Stimulated activated naive CD8-positive, alpha-beta T cell treated with anti-CD3 and anti-CD28 coated beads, Interleukin-15, amount 100 ng/mL, for 72 hours (primary cell): ENCODE measurements at places on chromosomes 7 and 10.

- DNase-seq, result no peak
Observed at GRCh38 chr10:103569896-103570295, 76.4 kb downstream of the NEURL1 start.

DNA sequence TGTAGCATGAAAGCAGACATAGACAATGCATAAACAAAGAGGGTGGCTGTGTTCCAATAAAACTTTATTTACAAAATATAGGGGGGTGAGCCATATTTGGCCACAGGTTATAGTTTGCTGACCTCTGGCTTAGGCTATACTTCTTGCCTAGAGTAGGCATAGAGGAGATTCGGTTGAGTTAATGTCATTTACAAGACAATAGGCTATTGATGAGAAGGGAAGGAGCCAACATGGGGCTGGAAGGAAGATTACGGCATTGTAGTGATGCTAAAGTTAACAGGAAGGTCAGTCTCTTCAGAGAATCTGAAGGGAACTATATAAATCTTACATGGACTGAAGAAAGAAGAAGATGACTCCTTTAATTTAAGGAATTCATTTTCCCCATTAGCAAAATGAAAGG lies 463.5 kb downstream of the HTR7 start:
- DNase-seq, result no peak

DNA sequence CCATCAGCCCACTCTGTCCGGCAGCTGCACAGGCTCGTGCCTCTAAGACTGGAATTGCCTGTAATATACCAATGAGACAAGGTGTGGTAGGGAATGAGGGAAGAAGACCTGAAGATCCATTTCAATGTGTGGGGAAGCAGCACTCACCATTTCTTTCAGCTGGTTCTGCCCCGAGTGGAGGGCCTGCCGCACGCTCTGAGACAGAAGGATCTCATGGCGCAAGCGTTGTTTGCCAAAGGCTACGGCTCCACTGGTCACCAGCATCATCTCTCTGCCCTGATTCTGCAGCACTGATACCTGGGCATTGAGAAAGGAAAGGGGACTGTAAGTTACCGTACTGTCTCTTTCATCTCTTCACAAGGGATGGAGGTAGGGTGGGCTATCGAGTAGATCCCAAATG lies 19.4 kb downstream of the ALDH18A1 start:
- no peak for DNase-seq

DNA sequence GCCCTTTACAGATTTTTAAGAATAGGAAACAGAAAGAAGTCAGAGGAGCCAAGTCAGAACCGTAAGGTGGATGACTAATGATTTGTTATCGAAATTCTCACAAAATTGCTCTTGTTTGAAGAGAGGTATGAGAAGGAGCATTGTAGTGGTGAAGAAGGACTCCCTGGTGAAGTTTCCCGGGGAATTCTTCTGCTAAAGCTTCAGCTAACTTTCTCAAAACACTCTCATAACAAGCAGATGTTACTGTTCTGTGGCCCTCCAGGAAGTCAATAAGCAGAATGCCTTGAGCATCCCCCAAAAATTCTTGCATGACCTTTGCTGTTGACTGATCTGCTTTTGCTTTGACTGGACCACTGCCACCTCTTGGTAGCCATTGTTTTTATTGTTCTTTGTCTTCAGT lies 152.9 kb downstream of the HGF start:
- DNase-seq, result no peak

- no peak for DNase-seq
Observed at GRCh38 chr10:63703740-63704345, 182.6 kb downstream of the REEP3 start.

- DNase-seq, result no peak
Observed at GRCh38 chr10:27464993-27465392, 39.1 kb upstream of the RAB18 start.

GRCh38 chr7:66016131-66016461 lies 34.1 kb upstream of the GUSB start:
- DNase-seq, result no peak

DNA sequence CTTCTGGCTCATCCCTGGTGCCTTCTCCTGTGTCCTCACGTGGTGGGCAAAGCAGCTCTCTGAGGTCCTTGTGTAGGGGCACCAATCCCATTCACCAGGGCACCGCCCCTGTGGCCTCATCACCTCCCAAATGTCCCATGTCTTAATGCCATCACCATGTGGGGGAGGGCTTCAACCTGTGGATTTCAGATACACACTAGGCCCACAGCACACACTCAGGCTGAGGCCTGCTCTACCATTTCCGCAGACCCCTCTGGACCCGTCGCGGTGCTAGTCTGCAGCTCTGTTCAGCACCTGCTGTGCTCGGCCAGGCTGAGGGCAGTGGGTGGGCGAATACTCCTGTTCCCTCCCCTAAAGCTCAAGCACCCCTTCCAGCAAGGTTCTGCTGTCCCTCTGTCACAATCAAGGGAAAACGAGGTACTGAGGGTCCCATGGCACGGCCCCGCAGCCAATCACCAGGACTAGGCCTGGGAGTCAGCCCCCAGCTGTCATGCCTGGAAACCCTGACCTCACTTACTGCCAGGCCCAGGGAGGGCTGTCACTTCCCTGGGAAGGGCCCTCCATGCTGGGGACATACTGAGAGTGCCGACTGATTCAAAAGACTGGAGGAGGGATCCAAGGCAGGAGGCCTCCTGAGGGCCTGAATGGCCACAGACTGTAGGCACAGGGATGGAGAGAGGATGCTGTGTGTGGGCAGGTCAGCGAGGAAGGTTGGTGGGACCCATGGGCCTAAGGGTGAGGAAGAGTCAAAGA lies 123.8 kb upstream of the RET start:
- DNase-seq, result no peak

DNA sequence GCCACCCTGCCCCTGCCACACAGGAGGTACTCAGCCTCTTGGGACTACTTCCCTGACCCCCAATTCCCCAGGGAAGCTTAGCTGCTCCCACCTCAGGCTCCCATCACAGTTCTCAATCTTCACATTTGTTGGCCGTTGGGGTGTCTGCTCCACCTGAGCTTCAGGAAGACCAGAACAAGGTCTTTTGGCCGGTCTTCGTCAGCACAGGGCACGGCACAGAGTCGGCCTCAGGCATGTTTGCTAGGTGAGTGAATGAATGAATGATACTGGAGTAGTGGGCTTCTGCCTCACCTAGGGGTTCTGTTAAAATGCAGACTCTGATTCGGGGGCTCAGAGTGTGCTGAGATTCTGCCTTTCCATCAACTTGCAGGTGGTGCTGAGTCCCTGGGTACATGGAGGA lies 20.3 kb downstream of the GPRIN2 start:
- no peak for DNase-seq

GRCh38 chr7:148014541-148014940 lies 576.0 kb upstream of the C7orf33 start:
- no peak for DNase-seq

GRCh38 chr10:128125416-128125943 lies 743 bp downstream of the MKI67 start:
- DNase-seq, result peak; percentile 8

GRCh38 chr7:77383333-77383740 lies 32.8 kb downstream of the GSAP start:
- DNase-seq, result no peak

DNA sequence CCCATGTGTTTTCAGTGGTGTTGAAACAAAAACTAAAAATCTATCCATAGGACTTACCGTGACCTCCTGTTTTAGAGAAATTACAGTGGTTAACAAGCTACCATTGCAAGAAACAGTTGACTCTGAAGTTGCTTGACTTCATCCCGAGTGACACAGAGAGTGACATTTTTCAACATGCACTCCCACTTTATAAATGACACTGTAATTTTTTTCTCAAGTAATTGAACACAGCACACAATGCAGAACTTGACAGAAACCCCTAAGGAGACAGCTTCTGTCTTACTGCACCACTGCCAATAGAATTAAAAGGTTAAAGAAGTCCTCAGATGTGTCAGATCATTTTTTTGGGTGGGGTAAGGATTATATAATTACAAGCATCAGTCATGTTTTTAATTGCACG lies 246.1 kb downstream of the CELF2 start:
- DNase-seq, result no peak

DNA sequence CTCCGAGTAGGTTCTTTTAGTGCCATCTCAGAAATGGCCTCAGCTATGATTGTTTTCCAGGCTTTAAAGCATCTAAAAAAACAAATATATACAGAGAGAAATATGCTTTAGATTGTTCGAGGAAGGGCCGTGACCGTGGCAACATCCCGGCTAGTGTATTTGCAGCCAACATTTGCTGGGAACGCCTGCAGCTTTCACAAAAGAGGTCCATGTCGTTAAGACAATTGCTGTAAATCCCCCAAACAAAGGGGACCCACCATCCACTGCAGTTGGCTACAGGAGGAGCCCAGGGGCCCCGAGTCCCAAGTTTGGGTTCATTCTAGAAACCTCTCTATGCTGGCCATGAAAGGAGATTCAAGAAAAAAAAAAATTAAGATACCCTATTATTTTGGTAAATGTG lies 152.8 kb upstream of the TCF7L2 start:
- DNase-seq, result no peak

DNA sequence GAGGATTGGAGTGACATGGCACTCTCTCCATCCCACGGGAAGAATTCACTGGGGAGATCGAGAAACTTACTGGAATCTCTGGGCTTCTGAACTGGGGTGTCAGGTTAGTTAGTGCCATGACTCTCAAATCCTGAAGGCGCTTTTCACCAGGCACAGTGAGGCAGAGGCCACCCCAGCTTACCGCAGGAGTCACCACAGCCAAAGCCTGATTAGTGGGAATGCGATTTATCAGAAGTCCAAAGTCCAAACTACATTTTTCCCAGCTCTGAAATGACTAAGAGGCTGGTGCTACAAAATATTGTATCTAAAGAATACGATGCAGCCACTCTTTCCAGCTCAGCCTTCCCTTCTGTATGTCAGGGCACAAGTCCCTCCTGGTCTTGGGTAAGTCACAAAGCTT lies 334.8 kb upstream of the SHH start:
- no peak for DNase-seq

DNA sequence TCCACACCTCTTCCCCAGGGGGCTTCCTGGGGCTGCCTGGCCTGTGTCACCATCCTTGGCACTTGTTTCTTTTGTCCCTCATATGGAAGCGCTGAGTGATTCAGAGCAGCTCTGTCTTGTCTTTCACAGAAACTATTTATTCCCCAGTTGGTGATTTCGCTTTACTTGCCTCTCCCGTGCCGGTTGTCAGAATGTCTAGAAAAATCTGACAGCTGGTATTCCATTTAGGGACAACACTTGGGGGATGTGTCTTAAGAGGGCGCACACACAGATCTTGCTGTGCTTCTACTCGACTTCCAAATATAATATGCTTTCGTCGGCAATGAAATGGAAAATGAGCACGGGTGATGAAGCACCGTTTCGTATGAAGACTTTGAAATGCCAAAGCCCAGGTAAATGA lies 611.8 kb downstream of the CALN1 start:
- no peak for DNase-seq

DNA sequence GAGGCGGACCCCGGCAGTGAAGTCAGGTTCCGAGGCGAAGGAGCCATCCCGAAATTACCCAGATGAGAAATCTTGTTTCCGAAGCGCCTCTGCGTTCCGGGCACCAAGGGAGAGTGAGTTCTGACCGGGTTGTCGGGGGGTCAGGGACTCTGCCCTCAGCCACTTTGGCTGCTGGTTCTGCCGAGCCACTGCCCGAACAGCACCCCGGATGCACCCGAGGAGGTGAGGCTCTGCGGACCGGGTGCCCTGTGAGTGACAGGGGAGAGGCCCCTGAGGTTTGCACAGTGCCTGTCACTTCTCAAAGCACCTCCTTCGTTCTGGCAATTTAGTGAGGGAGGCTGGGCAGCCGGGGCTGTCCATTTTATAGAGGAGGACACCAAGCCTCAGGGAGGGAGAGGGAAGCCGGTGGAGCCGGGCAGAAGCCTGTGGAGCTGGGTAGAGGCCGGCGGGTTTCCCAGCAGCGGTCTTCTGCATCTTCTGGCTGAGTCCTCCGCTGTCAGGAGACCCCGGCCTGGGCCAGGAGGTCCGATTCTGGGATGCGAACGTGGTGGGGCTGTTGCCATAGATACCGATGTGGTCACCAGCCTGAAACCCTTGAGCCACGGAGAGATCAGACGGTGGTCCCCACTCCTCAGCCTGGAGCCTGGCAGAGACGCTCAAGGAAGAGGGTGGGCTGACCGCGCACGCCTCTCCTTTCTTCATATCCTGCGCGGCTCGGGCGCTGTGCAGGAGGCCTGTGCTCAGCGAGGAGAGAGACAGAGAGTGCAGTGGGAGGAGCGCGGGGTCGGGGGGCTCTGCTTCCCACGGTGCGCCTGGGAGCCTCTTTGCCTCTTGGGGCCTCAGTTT lies 18.9 kb upstream of the SHH start:
- DNase-seq, result no peak

DNA sequence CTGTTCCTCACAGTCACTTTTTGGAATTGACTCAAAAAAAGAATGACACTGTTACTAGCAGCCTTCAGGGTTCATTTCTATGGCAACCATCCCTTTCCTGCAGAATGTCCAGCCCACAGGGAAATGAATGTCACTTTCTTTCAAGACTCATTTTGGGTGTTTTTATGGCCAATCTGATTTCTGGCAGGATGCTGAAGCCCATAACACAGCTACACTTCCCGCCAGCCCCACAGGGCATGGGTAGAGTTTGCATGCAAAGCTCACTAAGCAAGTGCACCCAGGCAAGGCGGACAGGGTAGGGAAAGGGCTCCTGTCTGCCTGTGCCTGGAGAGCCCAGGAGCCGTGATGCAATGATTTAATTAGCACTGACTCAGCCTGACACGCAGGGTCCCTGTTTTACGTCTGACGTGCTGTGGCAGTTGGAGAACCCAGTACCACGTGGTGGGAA lies 26.1 kb upstream of the GPAM start:
- DNase-seq, result no peak

GRCh38 chr7:130420943-130421578 lies 19.8 kb downstream of the CEP41 start:
- DNase-seq, result no peak

DNA sequence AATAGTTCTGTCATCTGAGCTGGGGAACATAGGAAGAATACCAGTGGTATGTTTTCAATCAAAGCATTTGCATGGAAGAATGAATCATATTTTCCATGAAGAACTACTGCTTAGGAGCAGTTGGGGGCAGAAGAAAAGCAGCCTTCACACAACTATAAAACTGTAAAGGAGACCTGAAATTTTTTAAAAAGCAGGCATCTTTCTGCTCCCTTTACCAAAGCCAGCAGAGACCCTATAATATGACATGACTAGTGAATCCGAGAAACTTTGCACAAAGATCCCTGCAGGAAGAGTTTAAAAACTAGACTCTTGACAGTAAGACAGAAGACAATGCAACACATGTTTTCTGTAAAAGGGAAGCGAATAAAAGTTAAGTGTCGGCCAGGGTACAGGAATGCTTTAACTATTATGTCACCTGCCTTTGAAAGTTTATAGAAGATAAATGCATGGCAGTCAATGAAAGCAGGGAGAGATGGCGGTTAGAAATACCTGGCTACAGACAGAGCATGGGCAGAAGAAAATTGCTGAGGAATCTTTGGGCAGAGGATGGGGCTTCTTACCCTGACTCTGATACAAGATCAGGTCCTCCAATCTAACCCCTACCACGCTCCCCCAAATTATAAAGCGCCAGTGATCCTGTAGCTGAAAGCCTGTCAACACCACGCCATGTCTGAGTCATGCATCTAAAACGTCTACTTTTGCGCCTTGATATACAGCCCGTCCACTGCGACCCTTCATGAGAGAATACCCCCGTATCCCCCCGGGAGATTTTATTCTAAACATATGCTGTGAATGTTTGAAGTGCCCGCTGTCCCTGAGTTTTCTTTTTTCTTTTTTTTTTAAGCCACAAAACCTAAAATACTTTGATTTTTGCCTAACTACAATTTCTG lies 93.1 kb downstream of the GLI3 start:
- DNase-seq, result no peak

- no peak for DNase-seq
Observed at GRCh38 chr7:84196084-84196503, 1.5 kb upstream of the SEMA3A start.

GRCh38 chr10:114048472-114048871 lies 4.8 kb downstream of the ADRB1 start:
- DNase-seq, result no peak
